Heart right ventricle (tissue), 16 donors: ENCODE measurements at places on chromosomes 16 and 17.

- no peaks in the 10 kb centered on the region for H3K4me1 ChIP-seq
- DNase-seq: no peak
- H3K27ac ChIP-seq: no peak overlapping the region
These were observed 22.5 kb upstream of the CACNG1 start for GRCh38 chr17:67021743-67022450.

DNA sequence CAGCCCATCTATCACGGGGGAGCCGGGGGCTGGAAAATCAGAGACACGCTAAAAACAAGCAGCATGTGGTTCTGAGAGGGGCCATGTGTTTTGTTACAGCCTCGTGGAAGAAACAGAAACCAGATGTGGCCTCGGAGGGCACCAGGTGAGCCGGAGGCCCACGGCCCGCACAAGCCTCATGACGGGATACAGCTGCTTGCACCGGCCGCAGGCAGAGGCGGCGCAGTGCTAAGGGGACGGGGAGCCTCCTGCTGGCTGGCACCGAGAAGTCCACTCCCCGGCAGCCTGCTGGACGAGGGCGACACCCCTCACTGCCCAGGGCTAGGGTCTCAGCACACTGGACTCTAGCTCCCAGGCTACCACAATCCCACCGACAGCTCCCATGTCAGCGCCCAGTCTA, 19.2 kb downstream of the NDUFAF8 start:
- no peak overlapping the region for H3K27ac ChIP-seq
- H3K27me3 ChIP-seq: no peaks in the 10 kb centered on the region
- no peak for DNase-seq
- no peak overlapping the region for H3K4me3 ChIP-seq
- H3K36me3 ChIP-seq: peaks cover 16% of the 10 kb centered on the region
- peaks cover 4% of the 10 kb centered on the region for H3K4me1 ChIP-seq

DNA sequence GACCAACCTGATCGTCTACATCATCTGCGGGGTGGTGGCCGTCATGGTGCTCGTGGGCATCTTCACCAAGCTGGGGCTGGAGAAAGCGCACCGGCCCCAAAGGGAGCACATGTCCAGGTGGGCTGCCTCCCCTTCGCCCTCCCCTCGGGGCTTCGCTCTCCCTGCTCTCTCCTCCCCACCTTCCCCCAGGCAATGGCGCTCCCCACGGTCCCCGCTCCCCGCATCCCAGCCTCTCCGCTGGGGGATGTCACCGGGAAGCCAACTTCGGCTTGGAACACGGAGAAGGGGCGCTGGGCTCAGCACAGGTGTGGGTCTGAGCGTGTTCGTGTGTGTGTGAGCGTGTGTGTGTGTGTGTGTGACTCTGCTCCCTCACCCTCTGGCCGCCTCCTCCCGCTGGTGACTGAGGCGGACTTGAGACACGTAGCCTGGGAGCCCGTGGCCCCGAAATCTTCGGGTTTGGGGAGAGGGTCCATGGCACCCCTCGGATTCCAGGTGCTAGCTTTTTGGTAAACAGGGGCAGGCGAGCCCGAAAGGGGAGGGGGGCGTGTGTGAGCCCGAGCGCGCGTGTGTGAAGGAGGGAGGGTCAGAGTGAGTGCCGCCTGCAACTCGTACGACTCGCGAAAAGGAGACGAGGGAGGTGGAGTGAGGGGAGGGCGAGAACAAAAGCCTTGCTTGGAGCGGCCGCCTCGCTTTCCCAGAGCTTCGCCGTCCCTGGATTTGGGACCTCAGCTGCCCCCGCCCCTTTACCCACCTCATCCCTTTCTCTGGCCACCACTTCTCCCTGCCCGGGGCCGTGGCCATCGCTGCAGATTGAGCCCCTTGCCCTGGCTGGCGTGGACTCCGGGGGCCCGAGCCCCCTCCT, 1.3 kb downstream of the SHISA9 start:
- no peak for DNase-seq
- H3K36me3 ChIP-seq: no peaks in the 10 kb centered on the region
- peaks cover 86% of the 10 kb centered on the region for H3K27me3 ChIP-seq
- no peak overlapping the region for H3K27ac ChIP-seq
- H3K4me1 ChIP-seq: no peaks in the 10 kb centered on the region

DNA sequence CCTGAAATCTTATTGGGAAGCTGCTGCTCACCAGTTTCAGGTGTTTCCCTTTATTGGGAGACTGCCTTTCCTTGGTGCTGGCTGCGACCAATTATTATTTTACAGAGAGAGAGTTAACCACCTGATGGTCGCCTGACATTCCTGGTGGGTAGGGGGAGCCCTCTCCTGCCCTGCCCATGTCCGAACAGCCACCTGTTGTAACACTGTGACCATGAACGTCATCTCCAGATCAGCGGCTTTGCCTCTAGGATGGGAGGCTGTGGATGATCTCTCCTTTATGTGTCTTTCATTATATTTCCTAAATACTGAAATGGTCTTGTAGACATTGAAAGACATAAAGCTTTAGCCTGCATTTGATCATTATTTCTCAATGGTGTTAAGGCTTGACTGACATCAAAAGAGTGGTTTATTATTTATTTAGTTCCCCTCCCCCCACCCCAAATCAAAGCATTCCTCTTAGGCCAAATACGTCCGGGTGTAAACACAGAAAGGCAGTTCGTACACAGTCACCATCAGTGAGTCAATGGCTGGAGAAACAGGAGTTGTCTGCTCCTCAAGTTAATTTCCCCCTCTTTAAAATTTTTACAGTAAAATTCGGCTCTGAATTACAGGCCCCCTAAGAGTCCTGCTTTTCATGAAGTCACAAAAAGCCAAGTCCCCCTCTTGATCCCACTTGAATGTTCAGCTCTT, 57.8 kb upstream of the CACNG5 start:
- no peak overlapping the region for H3K4me3 ChIP-seq
- H3K36me3 ChIP-seq: peaks cover 18% of the 10 kb centered on the region
- no peaks in the 10 kb centered on the region for H3K27me3 ChIP-seq
- no peak for DNase-seq
- H3K27ac ChIP-seq: no peak overlapping the region
- no peaks in the 10 kb centered on the region for H3K4me1 ChIP-seq

DNA sequence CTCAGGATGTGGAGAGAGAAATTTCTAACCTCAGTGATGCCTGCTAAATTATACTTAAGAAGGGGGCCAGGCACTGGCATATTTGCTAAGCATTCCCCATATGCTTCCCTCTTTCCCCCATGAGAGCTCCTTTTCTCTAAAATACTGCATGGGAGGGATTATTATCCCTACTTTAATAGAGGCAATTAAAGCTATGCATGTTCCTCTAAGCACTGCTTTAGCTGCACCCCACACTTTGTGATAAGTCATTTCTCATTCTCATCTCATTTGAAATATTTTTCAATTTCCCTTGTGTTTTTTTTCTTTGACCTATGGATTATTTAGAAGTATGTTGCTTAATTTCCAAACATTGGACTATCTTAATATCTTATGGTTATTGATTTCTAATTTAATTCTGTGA, 72.1 kb upstream of the CIBAR2 start:
- no peak overlapping the region for H3K4me3 ChIP-seq
- H3K4me1 ChIP-seq: peaks cover 23% of the 10 kb centered on the region
- H3K36me3 ChIP-seq: peaks cover 5% of the 10 kb centered on the region
- no peaks in the 10 kb centered on the region for H3K27me3 ChIP-seq

- H3K4me1 ChIP-seq: no peaks in the 10 kb centered on the region
- no peak overlapping the region for H3K27ac ChIP-seq
- no peaks in the 10 kb centered on the region for H3K27me3 ChIP-seq
- no peak for DNase-seq
These were observed 10.5 kb upstream of the HEATR6 start for GRCh38 chr17:60089096-60089806.
